ENCODE measurements at places on chromosomes 7 and 10.

DNA sequence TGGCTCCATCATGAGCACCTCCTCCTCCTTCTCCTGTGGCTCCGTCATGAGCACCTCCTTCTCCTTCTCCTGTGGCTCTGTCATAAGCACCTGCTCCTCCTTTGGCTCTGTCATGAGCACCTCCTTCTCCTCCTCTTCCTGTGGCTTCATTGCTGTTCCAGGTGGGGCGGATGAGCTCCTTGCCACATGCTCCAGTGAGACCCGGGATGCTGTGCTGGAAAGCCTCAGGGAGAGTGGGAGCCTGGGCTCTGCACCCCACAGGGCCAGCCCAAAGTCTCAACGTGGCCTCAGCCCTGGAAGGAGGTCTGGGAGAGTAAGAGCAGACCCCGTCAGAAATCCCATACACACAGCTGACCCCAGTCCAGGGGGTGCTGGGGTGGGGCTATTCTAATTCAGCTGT, 380.7 kb downstream of the TCERG1L start:
- no peak for DNase-seq

DNA sequence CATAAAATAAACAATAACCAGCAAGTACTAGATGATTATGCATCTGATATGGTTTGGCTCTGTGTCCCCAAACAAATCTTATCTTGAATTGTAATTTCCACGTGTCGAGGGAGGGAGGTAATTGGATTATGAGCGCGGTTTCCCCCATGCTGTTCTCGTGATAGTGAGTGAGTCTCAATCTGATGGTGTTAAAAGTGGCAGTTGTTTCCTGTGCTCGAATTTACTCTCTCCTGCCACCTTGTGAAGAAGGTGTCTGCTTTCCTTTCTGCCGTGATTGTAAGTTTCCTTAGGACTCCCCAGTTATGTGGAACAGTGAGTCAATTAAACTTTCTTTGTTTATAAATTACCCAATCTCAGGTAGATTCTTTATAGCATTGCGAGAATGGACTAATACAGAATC, 15.1 kb downstream of the CNTNAP2 start:
- DNase-seq, result no peak

GRCh38 chr7:4273566-4274230, 408.4 kb upstream of the FOXK1 start:
- DNase-seq, result no peak

DNA sequence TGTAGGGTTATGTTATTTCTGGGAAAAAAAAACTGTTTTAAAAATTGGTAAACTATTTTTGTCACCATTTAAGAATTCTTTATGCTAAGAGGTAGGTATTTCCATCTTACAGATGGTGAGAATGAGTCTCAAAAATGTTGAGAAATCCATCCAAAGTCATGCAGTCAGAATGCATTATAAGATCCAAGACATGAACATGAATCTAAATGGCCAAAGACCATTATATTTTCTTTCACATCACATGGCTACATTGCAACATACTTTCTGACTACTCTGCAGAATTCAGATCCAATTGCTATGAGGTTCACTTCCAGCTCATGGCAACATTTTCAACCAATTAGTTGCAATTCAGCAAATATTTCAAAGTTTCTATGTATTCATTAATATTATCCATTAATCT, 181.2 kb downstream of the TWIST1 start:
- DNase-seq, result no peak

All from stimulated activated CD4-positive, alpha-beta T cell treated with anti-CD3 and anti-CD28 coated beads, Interleukin-1b, Interleukin-23, amount 100 ng/mL, for 48 hours (primary cell).